ENCODE measurements at places on chromosomes 12 and 14. TPM values are rescaled to one million over a fixed set of nuclear protein-coding genes. Genes with fewer than 3 reads are reported as not detected.

- no peak overlapping the region for H3K4me3 ChIP-seq
- no peaks in the 10 kb centered on the region for H3K36me3 ChIP-seq
- H3K4me1 ChIP-seq = peaks cover 36% of the 10 kb centered on the region
- H3K27ac ChIP-seq = no peak overlapping the region
- DNase-seq = no peak
These were observed 55.1 kb downstream of the MED13L start for GRCh38 chr12:116222358-116222757.

DNA sequence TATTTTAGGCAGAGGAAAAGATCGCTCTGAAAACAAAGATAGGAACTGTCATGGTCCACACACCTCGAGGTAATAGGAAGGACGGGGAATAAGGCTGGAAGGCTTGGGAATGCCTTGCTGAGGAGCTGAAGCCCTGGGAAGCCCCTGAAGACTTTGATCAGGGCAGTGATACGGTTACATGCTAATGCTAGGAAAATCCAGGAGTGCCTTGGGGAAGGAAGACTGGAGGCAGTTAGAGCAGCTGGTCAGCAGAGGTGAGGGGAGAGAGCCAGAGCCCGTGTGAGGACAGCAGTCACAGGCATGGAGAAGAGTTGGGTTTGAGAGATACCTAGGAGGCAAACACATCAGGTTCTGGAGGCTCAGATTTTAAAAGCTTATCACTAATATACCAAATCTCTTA, 8.6 kb upstream of the YY1 start:
- H3K4me1 ChIP-seq = peaks cover 5% of the 10 kb centered on the region
- no peak overlapping the region for H3K4me3 ChIP-seq
- no peak for DNase-seq
- no peaks in the 10 kb centered on the region for H3K27me3 ChIP-seq

DNA sequence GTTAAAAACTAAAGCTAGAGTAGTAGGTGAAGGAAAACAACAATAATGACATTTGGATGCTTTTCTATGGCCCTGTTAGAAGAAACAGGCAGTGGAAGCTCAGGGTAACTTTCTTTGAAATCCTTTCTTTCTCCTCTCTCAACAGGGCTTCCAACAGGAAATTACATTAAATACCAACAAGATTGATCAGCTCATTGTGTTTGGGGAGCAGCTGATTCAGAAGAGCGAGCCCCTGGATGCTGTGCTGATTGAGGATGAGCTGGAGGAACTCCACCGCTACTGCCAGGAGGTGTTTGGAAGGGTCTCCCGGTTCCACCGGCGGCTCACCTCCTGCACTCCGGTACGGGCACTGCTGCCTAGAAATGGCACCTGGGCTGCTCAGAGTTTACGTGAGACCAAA, 81.5 kb downstream of the ESR2 start:
- H3K27me3 ChIP-seq = no peaks in the 10 kb centered on the region
- peaks cover 28% of the 10 kb centered on the region for H3K4me1 ChIP-seq
- no peak overlapping the region for H3K4me3 ChIP-seq
- no peaks in the 10 kb centered on the region for H3K36me3 ChIP-seq
- DNase-seq = no peak

DNA sequence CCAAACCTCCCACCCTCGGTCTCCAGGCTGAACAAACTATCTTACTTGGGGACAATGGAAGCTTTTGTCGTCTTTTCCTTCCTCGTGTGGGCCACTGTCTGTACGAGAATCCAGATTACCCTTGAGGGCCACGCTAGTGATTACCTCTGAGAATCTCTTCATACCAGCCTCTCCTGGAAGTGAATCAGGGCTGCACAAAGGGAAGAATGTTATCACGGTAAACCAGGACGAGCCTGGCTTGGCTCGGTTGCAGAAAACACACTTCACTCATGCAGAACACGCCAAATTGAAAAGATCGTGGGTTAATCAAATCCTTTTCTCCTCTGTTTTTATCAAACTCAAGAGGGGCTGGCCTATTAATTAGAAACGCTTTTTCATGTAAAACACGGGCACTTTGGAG, 51.6 kb upstream of the MYL2 start:
- no peaks in the 10 kb centered on the region for H3K36me3 ChIP-seq
- no peaks in the 10 kb centered on the region for H3K4me1 ChIP-seq
- no peaks in the 10 kb centered on the region for H3K27me3 ChIP-seq
- H3K27ac ChIP-seq = no peak overlapping the region
- DNase-seq = no peak

DNA sequence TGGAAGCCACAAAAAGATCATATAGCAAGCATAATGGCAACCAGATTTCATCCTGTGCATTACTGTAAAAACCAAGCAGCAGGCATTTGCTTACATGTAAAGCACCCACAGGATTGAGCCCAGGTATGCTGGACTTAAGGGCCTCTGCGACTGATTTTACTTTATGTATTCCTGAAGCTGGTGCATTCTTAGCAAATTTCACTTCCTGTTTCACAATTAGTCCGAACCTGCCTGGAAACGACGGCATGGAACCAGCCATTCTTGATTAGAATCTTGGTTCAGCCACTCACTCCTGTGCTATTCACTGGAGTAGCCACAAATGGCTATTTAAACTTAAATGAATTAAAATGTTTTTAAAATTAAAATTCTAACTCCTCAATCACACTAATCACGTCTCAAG, 239.2 kb downstream of the NUAK1 start:
- H3K4me3 ChIP-seq = no peak overlapping the region
- no peaks in the 10 kb centered on the region for H3K27me3 ChIP-seq
- H3K4me1 ChIP-seq = no peaks in the 10 kb centered on the region
- DNase-seq = no peak

DNA sequence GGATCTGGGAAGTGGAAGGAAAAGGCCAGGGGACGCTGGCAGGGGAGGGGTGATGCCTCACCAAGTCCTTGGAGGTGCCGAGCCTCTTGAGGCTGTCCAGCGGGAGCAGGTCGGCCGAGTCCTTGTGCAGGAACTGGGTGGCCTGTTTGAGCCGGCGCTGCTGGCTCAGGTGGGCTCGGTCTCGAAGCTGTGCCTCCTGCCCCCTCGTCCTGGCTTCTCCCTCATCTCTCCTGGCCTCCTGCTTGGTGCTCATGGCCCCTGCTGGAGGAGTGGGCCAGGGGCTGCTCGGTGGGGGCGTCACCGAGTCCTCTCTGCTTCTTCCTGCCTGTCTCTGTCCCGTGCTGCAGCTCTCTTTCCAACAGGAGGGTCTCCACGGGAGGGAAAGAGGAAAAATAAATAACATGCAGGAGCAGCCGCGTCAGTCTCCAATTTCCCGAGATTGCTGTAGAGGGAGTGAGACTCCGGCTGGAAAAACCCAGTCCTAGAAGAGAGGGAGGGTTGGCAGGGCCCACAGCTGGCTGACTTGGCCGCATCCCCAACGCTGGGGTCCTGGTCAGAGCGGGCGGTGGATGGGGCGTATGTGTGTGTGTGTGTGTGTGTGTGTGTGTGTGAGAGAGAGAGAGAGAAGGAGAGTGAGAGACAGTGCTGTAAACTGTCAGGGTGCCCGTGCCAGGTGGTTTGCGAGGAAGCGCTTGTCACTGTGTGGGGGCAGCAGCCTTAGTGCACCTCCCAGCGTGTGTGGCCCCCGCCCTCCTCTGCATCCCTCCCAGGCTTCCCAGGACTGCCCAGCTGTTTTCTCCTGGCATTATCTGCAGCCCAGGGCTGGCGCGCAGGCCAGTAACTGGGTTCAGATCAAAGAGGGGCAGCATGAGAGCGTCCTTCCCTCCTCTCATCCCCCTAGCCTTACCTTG, at the start of gene NRIP2:
NRIP2 (minus strand) TSS at position 455 of the 911 bp plus-strand sequence; CDS start at position 403, 52 bp downstream.
- H3K27me3 ChIP-seq = no peaks in the 10 kb centered on the region
- DNase-seq = peak; percentile 35
- H3K27ac ChIP-seq = no peak within 1 kb of the TSS
- H3K4me1 ChIP-seq = peaks cover 6% of the 10 kb centered on the region
- H3K36me3 ChIP-seq = peaks cover 49% of the 10 kb centered on the region
- peak within 1 kb of the TSS; percentile 46 for H3K4me3 ChIP-seq

DNA sequence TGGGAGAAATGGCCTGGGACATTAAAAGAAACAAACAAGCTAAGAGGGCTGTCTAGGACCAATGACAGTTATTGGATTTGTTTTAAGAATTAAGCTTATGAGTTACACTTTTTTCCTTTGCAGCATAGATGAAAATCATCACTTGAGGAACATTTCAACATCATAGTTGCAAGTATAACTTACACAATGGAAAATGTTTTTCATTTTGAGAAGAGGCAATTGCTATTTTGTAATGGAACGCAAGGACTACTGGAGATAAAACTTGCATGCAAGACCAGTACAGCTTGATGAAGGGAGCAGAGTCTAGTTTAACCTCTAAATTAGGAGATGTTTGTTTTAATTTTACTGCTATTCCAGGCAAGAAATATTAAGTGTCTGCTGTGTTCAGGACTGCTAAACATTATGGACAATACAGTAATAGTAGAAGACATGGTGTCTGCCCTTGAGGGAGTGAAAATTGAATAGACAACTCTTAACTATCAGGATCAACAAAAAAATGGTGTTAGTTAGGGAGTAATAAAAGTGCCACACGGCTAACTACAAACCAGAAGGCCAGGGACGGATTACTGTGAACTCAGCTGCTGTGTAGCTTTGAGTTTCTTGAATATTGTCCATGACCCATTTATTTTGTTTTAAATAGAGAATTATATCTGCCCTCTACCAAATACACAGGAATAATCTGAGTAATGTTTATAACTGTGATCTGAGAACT, 374.5 kb downstream of the RAD51B start:
- H3K4me3 ChIP-seq = no peak overlapping the region
- H3K36me3 ChIP-seq = no peaks in the 10 kb centered on the region
- H3K27ac ChIP-seq = peak overlapping the region; percentile 84
- no peaks in the 10 kb centered on the region for H3K27me3 ChIP-seq

DNA sequence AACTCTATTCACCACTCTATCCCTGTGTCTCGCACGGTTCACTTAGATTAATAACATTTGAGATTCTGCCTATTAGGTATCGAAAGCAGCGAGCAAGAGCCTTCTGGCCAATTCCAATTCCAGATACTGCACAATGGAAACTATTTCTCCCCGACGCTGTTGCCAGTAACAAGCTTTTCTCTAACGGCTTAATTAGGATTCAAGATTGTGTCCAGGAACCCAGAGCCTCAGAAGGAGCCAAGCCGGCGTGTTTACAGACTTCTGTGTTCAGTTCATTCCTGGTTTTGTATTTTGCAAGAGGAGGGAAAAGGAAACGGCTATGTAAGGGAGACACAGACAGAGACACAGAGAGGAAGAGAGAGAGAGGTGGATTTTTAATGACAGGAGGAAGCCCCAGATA, 185.6 kb downstream of the DICER1 start:
- peak; percentile 60 for DNase-seq
- no peaks in the 10 kb centered on the region for H3K36me3 ChIP-seq
- peak overlapping the region; percentile 48 for H3K27ac ChIP-seq
- H3K27me3 ChIP-seq = no peaks in the 10 kb centered on the region

DNA sequence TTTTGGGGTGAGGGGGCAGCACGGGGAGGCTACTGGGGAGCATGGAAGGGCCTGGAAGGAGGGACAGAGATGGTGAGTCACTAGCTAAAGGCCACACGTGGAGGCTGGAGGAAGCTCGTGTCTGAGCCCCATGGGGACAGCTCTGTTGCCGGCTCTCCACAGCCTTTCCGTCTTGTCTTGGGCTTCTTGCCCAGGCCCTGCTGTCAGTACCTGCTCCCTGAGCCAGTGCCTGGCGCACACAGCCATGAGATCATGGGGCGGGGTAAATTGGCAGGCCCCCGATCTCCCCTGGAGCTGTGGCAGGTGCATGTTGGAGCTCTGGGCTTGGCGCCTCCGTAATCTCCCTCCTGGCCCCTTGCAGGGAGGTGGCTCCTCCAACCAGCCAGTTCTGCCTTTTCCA, 16.1 kb upstream of the KRT80 start:
- no peaks in the 10 kb centered on the region for H3K27me3 ChIP-seq
- peak; percentile 85 for DNase-seq
- peak overlapping the region; percentile 27 for H3K27ac ChIP-seq
- H3K4me3 ChIP-seq = no peak overlapping the region
- H3K4me1 ChIP-seq = peaks cover 5% of the 10 kb centered on the region
- H3K36me3 ChIP-seq = no peaks in the 10 kb centered on the region

GRCh38 chr14:90344331-90345238, 12.8 kb upstream of the NRDE2 start:
- H3K4me3 ChIP-seq = no peak overlapping the region
- no peak overlapping the region for H3K27ac ChIP-seq
- no peaks in the 10 kb centered on the region for H3K36me3 ChIP-seq

- no peaks in the 10 kb centered on the region for H3K36me3 ChIP-seq
- no peak overlapping the region for H3K4me3 ChIP-seq
- no peaks in the 10 kb centered on the region for H3K4me1 ChIP-seq
- no peak overlapping the region for H3K27ac ChIP-seq
- no peaks in the 10 kb centered on the region for H3K27me3 ChIP-seq
- no peak for DNase-seq
These were observed 362.1 kb downstream of the EGLN3 start for GRCh38 chr14:33588771-33589170.

DNA sequence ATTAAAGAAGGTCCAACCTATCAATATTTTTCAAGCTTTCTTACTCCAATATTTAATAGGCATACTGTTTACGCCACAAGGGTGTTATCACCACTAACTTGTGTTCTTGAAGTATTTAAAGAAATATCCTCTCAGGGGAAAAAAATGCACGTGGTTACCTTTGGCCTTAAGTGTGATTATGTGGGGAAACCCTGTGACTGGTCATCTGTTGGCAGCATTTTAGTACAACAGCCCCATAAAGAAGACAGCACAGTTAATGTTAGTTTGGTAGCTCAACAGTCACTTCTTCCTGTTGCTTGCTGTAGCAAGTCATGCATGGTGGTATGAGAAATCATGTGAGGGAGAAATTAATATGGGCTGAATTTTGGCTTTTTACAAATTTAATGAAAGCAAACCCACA, 1021.5 kb upstream of the TMEM132C start:
- H3K27me3 ChIP-seq = no peaks in the 10 kb centered on the region
- H3K27ac ChIP-seq = no peak overlapping the region
- no peaks in the 10 kb centered on the region for H3K4me1 ChIP-seq
- DNase-seq = no peak
- H3K4me3 ChIP-seq = no peak overlapping the region
- no peaks in the 10 kb centered on the region for H3K36me3 ChIP-seq

DNA sequence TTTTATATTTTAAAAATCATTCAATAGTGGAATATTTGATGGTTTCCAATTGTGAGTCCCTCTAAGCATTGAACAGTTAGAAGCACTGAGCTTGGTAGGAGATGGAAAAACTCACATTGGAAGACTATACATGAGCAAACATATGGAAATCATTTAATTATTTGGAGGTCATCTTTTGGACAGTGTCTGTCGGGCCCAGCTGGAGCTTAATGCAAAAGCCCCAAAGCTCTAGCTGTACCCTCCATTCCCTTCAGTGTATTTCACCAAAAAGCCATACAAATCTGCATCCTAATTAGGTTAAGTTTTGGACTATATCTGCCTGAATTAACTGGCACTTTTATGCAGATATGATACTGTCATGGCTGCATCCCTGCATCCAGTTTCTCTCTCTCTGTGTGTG, 365.7 kb downstream of the FLRT2 start:
- no peaks in the 10 kb centered on the region for H3K36me3 ChIP-seq
- no peak for DNase-seq
- no peaks in the 10 kb centered on the region for H3K27me3 ChIP-seq
- H3K4me1 ChIP-seq = no peaks in the 10 kb centered on the region
- H3K4me3 ChIP-seq = no peak overlapping the region

EIF2S3B gene
- total RNA-seq = 0.38 TPM

All from psoas muscle (tissue), 8 donors.